Prostate gland (tissue), 2 donors: ENCODE measurements at places on chromosomes 6 and 20.

DNA sequence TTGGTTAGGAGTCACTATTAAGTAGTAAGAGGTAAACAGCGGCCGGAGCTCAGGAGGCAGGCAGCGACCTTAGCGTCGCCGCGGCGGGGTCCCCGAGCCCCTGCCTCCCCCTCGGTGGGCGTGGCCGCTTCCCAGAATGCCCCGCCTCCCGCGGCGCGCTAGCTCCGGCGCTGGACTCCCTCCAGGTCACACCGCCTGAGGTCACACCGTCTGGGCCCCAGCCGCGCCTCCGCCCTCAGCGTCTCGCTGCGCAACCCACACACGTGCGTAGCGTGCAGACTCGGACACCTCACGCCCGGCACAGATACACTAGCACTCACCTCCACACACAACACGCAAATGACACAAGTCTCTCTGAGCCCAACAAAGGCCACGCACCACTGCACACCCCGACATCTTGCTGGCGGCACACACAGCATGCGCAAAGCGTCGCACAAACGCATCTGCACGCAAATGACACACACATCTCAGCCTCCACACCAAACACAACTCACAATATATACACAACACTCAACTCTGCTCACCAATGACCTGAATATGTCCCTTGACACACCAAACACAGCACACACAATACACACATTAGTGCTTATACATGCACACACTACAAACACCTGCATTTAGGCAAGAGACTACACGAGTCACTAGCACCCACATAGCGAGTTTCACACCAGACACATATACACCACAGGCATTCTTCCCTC lies 17.6 kb upstream of the CDKN1A start:
- H3K4me3 ChIP-seq, result no peak overlapping the region
- no peaks in the 10 kb centered on the region for H3K4me1 ChIP-seq
- no peaks in the 10 kb centered on the region for H3K36me3 ChIP-seq
- H3K27ac ChIP-seq, result no peak overlapping the region

GRCh38 chr6:111591370-111591900 lies 14.2 kb downstream of the TRAF3IP2 start:
- no peak overlapping the region for H3K4me3 ChIP-seq
- H3K27me3 ChIP-seq, result no peaks in the 10 kb centered on the region
- H3K4me1 ChIP-seq, result peaks cover 15% of the 10 kb centered on the region

DNA sequence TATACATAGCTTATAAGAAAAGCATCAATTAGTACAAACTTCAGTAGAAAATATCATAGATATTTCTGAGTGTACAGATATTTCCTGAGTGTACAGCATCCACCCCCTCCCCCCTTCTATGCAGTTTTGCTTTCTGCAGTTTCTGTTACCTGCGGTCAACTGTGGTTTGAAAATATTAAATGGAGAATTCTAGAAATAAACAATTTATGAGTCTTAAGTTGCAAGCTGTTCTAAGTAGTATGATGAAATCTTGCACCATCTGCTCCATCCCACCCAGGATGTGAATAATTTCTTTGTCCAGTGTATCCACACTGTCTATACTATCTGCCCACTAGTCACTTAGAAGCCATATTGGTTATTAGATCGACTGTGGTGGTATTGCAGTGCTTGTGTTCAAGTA lies 15.8 kb upstream of the GPR63 start:
- H3K27ac ChIP-seq, result no peak overlapping the region
- no peaks in the 10 kb centered on the region for H3K36me3 ChIP-seq
- H3K4me3 ChIP-seq, result no peak overlapping the region
- no peak for DNase-seq

DNA sequence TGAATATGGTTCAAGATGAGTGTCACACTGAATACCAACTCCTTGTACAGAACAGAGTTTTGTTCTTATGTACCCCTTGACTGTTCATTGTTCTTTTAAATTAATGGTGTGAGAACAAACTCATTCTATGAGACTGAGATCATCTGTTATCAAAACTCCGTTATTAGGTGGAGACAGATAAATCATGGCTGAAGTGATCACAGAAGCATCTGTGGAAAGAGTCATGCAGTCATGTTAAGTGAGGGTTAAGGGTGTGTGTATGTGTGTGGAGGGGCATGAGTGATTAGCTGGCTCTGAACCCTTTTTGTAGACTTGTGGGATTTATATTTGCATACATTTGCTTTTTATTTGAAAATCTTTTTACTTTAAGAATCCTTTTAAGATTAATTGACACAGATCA lies 24.7 kb downstream of the ADGRG6 start:
- H3K36me3 ChIP-seq, result no peaks in the 10 kb centered on the region
- no peaks in the 10 kb centered on the region for H3K27me3 ChIP-seq
- H3K27ac ChIP-seq, result no peak overlapping the region
- H3K4me3 ChIP-seq, result no peak overlapping the region
- no peaks in the 10 kb centered on the region for H3K4me1 ChIP-seq
- DNase-seq, result no peak

DNA sequence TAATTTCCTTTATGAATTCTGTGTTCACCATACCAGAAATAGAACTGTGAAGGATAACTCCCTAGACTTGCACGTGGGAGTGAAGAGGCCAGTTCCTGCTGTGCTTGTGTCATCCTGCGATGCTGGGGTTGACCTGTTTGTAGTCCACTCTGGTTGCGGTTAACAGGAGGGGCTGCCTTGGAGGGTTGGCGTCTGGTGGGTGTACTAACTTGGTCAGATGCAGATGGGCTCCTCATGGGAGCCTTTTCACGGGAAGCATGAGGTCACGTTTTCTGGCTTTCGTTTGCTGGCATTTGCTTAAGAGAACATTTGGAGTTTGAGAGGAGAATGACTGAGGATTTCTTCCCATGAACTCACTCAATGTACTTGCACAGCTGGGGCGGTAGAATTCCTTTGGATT lies 41.2 kb downstream of the IGF2R start:
- no peak for DNase-seq
- peaks cover 3% of the 10 kb centered on the region for H3K4me1 ChIP-seq
- H3K4me3 ChIP-seq, result no peak overlapping the region
- H3K27me3 ChIP-seq, result no peaks in the 10 kb centered on the region

GRCh38 chr6:79623106-79623505 lies 8.0 kb upstream of the SH3BGRL2 start:
- no peak overlapping the region for H3K4me3 ChIP-seq
- H3K27ac ChIP-seq, result no peak overlapping the region
- H3K27me3 ChIP-seq, result no peaks in the 10 kb centered on the region
- H3K36me3 ChIP-seq, result no peaks in the 10 kb centered on the region
- no peaks in the 10 kb centered on the region for H3K4me1 ChIP-seq
